ENCODE measurements at places on chromosomes 12 and 14. TPM values are rescaled to one million over a fixed set of nuclear protein-coding genes. Genes with fewer than 3 reads are reported as not detected.

POTEG gene
- not detected for total RNA-seq

EIF2S3B gene
- 2.2 TPM for total RNA-seq

OASL gene
- 4.0 TPM for total RNA-seq

- no peak for DNase-seq
Measured at GRCh38 chr14:55071870-55072640, 20.6 kb downstream of the MAPK1IP1L start.

DNA sequence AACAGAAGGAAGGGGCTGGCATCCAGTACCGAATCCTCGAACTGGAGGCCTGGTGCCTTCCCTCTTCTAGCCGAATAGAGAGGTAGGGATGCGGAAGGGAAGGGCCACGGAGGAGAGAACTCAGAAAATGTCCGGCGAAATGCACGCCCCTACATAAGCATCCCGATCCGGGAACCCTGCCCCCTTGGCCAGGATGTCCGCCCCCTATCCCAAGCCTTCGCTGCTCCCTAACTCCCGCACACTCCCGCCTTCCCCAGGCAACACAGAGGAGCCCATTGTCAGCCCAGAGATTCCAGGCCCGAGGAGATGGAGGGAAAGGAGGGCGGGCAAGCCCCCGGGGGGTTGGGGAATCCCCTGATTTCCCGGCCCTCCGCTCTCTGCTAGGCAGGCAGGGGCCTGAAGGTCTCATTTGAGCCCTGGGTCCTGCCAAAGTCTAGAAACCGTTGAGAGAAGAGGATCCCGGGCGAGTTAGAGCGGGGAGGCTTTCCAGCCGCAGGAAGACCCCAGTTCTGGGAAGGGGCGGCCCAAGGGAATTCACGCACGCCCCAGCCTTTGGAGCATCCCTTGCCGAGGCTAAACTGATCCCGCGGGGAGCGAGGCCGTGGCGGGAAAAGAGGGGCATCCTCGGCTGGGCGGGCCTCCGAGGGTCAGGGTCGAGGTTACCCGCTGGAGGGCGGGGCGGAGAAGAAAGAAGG is 569 bp upstream of the ARHGEF40 start:
- no peak for DNase-seq
